Motor neuron (in vitro differentiated cells): ENCODE measurements at places on chromosomes 7 and 10.

- no peak for ATAC-seq
Observed at GRCh38 chr7:156984174-156984891, 26.1 kb downstream of the MNX1 start.

DNA sequence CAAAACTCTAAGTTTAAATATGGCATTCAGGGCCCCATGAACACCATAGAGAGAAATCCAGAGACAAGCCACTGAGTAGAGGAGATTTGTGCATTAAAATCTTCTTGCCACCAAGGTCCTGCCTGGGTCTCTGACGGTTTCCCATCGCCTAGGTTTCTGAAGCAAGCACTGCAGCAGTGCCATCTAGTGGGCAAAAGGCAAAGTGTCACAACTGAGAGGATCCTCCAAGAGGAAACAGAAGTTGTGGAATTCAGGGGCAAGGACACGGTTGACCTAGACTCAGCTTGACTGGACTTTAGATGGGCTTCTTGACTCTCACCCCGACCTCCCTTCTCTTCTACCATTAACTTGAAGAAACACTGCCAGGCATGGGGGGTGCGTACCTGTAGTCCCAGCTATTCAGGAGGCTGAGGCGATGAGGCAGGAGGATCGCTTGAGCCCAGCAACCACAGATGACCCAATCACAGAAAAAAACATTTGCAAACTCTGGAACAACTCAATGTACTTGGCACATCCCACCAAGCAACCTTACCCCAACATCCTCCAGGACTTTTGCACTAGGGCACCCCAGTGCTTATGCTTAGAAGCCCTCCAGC is 604.1 kb downstream of the GALNT17 start:
- ATAC-seq: peak; percentile 74

DNA sequence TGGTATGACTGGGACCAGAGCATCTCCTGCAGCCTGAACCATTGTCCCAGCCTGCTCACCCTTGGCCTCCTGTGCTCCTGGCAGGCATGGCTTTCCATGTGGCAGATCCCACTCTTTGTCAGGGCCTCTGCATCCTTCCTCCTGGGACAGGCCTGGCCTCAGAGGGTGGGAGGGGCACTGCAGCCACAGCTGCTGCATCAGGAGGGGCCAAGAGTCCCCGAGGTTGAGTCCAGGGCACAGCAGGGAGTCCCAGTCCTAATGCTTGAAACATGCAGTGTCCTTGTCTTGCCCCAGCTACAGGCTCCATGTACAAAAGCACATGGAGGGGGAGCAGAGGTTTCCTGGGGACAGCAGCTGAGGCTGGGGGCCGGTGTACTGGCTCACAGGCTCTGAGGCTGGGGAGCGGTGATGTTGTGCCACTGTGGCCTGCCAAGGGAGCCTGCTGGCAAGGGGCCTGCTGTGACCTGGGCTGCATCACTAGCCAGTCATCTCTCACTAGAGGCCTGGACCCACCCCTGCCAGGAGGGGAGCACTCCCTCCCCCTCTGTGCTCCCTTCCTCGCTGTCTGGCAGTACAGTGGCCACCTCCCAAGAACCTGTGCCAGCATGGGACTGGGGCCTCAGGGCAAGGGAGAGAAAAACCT is 144.8 kb downstream of the ZNF248 start:
- ATAC-seq: no peak

GRCh38 chr10:61837755-61838171 is 63.7 kb upstream of the ARID5B start:
- no peak for ATAC-seq

- ATAC-seq: no peak
Observed at GRCh38 chr7:75691793-75692543, 46.8 kb downstream of the HIP1 start.

DNA sequence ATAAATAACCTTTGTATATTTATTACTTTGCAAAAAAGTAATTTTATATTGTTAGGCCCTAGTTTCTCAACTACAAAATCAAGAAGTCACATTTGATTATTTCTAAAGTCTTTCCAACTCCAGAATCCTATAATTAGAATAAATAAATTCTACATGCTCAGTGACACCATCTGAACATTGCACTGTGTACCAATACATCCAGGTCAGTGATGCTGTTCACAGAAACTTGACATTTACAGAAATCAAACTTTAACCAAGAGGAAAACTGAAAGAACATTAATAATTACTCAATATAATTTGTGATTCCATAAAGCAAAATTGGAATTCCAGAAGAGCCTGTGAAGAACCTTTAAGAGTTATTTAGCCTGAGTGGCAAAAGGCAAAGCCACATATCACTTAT is 104.0 kb upstream of the FAM133B start:
- no peak for ATAC-seq

GRCh38 chr10:125258676-125259075 is 98.3 kb upstream of the CTBP2 start:
- ATAC-seq: no peak

DNA sequence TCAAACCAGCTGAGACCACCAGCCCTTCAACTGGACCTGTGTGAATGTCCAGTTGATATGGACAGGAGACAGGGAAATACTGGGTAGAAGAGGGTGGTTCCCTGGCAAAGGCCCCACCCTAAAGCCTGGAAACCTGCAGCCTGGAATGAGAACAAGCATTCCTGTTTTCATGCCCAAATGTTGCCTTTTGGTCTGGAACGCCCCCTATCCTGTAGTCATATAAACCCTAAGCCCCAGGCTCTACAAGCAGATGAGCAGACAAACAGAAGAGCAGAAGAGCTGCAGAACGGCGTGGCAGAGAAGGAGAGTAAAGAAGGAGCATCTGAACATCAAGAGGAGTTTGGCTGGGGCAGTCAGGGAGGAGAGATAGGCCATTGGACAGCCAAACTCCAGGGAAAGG is 38.4 kb downstream of the SYPL1 start:
- ATAC-seq: no peak

GRCh38 chr7:36746347-36746746 is 22.1 kb upstream of the AOAH start:
- no peak for ATAC-seq

GRCh38 chr7:26172048-26172447 is 20.1 kb downstream of the NFE2L3 start:
- ATAC-seq: no peak

DNA sequence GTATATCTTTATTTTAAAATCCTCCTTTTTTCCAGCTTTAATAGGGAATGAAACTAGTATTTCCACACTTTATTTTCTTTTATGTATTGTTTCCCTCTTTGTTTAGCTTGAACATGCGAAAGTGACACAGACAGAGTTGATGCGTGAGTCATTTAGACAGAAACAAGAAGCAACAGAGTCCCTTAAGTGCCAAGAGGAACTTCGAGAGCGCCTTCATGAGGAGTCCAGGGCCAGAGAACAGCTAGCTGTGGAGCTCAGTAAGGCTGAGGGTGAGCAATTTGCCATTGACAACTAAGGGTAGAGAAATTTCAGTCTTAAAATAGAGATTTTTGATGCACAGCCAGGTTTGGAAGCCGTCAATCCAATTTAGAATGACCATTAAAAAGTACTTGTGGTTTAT is 73.1 kb downstream of the CYP51A1 start:
- ATAC-seq: no peak

DNA sequence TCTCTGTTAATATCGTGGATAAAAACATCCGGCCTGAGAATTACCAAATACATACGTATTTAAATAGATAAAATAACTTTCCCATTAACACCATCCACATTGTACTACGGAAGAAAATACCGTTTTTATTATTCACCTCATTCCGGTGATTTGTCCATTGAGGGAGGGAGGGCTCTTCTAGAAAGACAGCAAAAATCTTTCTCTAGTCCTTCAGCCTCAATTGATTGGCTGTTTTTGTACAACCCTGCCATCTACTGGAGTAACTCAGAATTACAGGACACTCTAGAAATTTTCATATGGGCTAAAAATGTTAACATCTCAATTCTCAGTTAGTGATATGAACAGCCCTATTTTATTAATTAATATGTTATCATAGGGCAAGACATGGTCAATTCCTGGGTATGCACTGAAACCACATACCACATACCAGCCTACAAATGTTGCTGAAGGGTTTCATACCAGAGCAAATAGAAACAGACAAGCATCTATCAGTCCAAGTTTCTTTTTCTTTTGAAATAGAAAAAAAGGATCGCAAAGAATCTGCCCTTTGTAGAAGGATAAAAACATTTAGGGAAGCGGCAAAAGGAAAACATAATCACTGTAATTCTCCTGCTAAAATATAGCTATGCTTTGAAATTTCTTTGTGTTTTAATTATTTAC is 55.8 kb upstream of the CDCA7L start:
- ATAC-seq: peak; percentile 60

GRCh38 chr10:11433657-11434056 is 177.8 kb downstream of the USP6NL start:
- no peak for ATAC-seq

GRCh38 chr7:10239695-10240345 is 733.9 kb upstream of the PHF14 start:
- no peak for ATAC-seq

GRCh38 chr7:127587663-127588018 is 570 bp upstream of the ARF5 start:
- no peak for ATAC-seq
